ENCODE measurements at places on chromosomes 5 and 9. TPM values are rescaled to one million over a fixed set of nuclear protein-coding genes. Genes with fewer than 3 reads are reported as not detected.

Gene FABP6
- not detected for total RNA-seq

Gene SPTLC1
- 51.8 TPM for total RNA-seq

GRCh38 chr9:84939774-84940173, 270.2 kb downstream of the NTRK2 start:
- peak; percentile 7 for DNase-seq

- DNase-seq: no peak
Measured at GRCh38 chr9:125323615-125324014, 62.0 kb downstream of the GAPVD1 start.

- no peak for DNase-seq
Measured at GRCh38 chr9:123069010-123069481, 35.6 kb downstream of the GPR21 start.

DNA sequence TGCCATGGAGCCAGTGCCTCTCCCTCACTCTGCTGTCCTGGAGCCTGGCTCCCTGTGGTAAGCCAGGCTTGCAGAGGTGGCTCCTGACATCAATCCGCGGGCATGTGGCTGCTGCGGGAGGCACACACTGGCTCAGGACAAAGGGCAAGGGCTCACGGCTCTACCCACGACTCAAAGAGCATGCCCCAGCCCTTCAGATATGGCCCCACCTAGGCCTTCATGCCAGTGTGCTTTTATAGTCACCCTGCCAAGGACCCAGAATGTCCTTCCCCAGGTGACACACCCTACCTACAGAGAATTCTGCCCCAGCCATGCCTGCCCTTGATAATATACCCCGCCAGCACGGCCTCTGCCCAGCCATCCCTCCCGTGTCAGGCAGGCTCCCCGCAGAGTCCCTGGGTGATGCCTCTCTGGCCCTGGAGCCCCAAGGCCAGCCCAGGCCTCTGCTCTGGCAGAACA, 1.6 kb downstream of the MGAT4B start:
- no peak for DNase-seq
